Smooth muscle cell of the pulmonary artery (primary cell): ENCODE measurements at places on chromosomes 4 and X. TPM values are rescaled to one million over a fixed set of nuclear protein-coding genes. Genes with fewer than 3 reads are reported as not detected.

WDFY3 gene
- total RNA-seq, result 98.2 and 123 TPM in 2 replicates

CDX4 gene
- total RNA-seq, result not detected in 2 replicates

QRFPR gene
- total RNA-seq, result not detected in 2 replicates

CENPVL2 gene
- not detected in 2 replicates for total RNA-seq

MID1 gene
- total RNA-seq, result 15.8 and 23.0 TPM in 2 replicates
